HEK293T (cell line): ENCODE measurements at places on chromosomes 7 and 10.

DNA sequence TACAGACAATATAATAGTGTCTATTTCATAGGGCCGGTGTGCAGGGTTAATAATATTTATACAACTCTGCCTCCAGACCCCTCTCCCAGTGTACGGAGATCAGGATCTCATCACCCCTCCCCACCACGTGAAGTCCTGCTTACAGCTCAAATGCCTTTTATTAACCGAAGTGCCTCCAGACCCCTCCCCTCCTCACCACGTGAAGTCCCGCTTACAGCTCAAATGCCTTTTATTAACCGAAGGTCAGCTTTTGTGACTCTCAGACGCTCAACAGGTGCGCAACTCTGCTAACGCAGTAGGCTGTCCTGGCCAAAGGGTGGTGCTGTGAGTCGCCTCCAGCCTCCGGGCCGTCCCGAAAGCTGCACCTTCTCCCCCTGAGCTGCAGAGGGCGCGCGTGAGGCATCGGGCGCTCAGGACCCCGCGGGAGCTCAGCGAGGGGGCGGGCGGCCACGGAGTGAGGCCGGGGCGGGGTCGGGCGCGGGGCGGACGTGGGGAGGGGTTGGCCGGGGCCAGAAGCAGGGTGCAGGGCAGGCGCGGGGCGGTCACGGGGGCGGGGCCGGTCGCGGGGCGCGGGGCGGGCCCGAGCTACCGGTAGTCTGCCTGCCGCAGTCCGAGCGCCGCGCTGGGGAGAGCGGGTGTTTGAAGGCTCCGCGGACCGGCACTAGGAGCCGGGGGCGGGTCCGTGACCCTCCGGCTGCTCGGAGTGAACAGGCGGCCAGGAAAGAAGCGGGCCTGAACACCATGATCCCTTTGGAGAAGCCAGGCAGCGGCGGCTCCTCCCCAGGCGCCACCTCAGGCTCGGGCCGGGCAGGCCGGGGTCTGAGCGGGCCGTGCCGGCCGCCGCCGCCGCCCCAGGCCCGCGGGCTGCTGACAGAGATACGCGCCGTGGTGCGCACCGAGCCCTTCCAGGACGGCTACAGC lies at the start of gene STK17A:
Gene STK17A, plus strand, starts transcription at position 606 of the 921 bp plus-strand sequence. Its CDS starts 136 bp downstream, at position 742.
- DNase-seq, result peak; percentile 94

- DNase-seq, result no peak
These were observed 54.8 kb downstream of the DAGLB start for GRCh38 chr7:6392712-6393666.

GRCh38 chr10:121975295-121976086 lies 474 bp upstream of the NSMCE4A start:
- no peak for DNase-seq

GRCh38 chr10:17817790-17818189 lies 8.6 kb downstream of the MRC1 start:
- no peak for DNase-seq

DNA sequence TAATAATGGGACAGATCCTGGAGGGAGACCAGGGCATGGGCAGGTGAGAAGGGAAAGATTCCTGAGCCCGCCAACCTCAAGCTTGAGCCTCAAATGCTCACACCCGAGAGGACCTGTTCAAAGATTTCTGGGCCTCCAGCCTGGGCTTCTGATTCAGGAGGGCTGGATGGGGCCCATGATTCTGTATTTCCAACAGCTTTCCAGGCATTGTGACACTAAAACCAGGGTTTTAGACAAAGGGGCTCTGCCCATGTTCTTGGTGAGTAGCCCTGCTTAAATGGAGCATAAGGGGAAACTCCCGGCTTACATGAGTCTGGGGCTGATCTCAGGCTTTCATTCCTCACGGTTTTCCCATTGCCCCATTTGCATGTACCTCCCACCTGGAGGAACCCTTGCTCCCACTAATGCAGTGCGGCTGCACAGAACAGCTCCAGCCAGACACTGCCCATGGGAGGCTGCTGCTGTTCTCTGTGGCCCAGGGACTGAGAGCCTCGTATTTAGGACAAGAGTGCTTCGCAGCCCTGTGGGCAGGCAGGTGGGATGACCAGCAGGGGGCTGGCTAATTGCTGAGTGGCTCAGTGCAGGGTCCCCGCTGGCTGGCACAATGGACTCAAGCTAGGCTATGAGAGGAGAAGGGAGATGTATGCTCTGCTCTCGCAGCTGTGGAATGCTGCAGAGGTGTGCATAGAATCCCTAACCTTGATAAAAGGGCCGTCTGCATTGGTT lies 135.3 kb upstream of the COBL start:
- DNase-seq, result no peak

DNA sequence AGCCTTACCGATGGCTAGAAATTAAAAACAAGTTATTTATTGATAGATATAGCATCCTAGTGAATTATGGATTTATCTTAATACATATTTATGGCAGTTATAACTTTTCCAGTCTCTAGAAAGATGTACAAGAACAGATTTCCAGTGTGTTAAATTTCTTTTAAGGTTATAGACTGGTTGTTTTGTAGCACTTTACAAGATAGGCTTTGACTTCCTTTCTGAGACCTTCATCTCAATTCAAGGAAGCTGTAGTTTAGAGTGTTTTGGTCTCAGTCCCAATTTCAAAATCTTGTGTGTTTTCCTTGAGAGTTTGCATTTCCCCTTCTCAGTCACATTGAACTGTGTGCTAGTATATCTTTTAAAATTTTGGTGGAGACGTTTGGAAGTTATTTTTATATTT lies 30.1 kb downstream of the PLEKHA1 start:
- DNase-seq, result no peak
